ENCODE measurements at places on chromosomes 13 and 19. TPM values are rescaled to one million over a fixed set of nuclear protein-coding genes. Genes with fewer than 3 reads are reported as not detected.

Gene OR7A5
- not detected for total RNA-seq

Gene SHISA7
- total RNA-seq, result not detected

- peak; percentile 29 for DNase-seq
Measured at GRCh38 chr19:17687857-17688784, at the start of gene UNC13A. TSS of gene UNC13A (minus strand) at chr19:17688354. CDS start at chr19:17688199, 155 bp downstream.

Gene LILRA1
- total RNA-seq, result not detected

GRCh38 chr19:46724468-46724867, 7.6 kb upstream of the PRKD2 start:
- no peak for DNase-seq

- no peak for DNase-seq
Measured at GRCh38 chr13:104996022-104996421, 1539.4 kb downstream of the EFNB2 start.

DNA sequence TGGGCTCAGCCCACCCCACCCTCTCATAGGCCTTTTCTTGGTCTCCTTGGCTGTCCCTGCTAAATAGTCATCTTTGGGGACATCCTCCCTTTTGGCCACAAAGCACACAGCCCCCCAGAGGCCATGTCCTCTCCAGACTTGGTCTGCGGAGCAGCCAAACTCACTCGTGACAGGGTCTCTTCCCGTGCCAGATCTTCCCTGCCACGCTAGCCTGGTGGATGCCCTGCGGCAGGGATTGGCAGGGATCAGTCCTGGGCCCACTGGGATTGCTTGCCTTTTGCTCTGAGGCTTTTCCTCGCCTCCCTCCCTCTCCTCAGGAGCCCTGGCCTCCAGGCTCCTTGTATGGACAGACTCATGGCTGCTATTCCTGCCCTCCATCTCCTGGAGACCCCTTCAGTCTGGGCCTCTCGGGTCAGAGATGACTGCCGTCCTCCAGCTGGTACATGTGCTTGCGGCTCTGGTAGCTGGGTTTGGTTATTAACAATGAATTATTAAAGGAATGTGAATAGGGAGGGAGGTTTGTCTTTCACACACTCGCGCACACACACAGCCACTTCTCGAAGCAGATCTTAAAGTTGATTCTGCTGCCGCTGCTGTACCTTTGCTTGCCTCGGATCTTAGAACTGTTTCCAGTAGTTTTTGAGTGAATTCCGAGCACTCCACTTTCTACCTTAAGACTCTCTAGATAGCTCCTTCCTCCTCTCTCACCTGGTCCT, 45.1 kb downstream of the NFIX start:
- no peak for DNase-seq

DNA sequence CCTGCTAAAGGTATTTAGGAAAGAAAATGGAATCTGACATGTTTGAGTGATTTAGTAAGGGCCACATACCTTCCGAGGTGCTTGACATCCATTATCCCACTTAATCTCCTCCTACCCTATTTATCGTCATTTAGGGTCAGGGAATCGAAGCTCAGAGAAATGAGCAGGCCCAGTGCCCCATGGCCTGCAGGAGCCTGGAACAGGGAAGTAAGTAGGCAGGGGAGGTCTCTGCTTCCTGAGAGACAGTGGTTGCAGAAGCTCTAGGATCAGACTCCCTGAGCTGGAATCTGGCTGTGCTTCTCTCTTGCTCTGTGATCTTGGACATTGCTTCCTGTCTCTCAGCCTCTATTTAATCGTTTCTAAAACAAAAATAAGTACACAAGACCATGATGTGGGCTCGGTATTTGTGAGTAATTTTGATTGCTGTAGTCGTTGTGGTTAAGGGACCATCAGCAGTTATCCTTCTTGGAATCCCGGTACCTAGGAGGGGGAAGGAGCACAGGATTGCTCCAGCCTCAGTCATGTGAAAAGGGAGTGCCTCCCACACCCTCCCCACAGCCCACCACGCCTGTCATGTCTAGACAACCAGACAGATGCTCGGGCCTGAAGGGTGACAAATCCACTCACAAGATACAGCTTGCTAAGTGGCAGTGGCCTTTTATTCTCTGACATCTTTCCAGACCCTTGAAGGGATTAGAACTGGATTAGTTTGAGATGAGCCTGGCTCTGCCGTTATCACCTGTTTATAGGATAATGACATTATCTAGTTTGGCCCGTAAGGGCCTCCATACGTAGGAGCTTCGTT, 169.2 kb upstream of the TSHZ3 start:
- DNase-seq, result no peak

Measured in IMR-90 (cell line).